Activated T-cell treated with anti-CD3 and anti-CD28 coated beads, Interleukin-2, amount 50 U/mL, for 4 hours (primary cell): ENCODE measurements at places on chromosomes 7 and 10.

GRCh38 chr7:19749658-19750057, 23.8 kb downstream of the TMEM196 start:
- DNase-seq, result no peak

DNA sequence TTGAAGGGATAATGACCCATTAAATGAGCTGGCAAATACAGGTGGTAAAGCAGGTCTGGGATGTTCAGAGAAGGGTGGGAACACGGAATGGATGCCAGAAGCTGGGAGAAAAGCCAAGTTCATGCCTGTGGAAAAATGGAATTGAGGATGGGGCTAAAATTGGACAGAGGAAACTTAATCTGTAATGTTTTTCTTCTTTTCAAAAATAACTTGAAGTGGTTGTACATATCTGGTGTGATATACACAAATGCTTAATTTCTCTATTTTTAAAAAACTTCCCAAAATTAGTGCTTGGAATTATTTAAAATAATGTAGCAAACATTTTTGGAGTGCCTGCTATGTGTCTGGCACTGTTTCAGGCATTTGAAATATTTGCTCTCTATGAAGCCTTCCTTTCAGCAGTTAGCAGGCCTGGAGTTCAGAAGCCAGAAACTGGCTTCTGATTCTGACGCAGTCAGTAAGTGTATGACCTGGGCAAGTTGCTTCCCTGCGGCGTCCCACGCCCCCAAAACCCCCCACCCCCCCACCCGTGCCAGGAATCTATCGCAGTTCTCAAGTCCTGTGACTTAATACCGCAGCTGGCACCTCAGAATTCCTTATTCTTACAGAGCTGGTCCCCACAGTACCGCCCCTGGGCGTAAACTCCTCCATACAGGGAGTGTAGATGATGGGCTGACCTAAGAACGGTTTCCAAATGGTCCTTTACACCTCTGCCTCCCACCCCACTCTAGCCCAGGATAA, 828 bp upstream of the MALSU1 start:
- no peak for DNase-seq

DNA sequence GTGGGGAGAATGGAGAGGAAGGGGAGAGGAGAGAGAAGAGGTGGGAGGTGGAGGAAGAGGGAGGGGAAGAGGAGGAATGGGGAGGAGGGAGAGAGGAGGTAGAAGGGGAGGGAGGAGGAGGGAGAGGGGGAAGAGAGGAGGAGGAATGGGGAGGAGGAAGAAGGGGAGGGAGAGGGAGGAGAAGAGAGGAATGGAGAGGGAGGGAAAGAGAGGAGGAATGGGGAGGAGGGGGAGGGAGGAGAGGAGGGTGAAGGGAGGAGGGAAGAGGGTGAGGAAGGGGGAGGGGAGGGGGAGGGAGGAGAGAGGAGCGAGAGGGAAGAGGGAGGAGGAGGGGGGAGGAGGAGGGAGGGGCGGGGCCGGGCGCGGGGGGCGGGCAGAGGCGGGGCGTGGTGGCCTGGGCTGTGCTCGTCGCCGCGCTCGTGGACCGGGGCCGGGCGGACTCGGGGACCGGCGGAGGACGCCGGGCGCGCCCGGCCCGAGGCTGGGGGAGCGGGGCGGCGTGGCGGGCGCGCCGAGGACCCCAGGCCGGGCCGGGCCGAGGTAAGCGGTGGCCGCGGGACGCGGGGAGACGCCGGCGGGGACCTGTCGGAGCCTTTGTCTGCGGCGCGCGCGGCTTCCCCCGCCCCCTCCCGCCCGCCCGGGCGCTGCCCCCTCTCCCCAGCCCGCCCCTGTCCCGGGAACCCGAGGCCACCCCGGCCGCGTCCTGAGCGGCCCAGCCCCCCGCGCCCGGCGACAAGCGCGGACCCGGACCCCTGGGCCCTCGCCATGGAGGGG, at the start of gene SLC29A4:
TSS of gene SLC29A4 (plus strand) at position 401 of the 774 bp plus-strand sequence. CDS start 4,874 bp downstream, outside the sequence.
- no peak for DNase-seq

GRCh38 chr10:3081383-3081981, 14.1 kb downstream of the PFKP start:
- no peak for DNase-seq

- no peak for DNase-seq
Observed at GRCh38 chr7:49763791-49764190, 9.6 kb upstream of the VWC2 start.

DNA sequence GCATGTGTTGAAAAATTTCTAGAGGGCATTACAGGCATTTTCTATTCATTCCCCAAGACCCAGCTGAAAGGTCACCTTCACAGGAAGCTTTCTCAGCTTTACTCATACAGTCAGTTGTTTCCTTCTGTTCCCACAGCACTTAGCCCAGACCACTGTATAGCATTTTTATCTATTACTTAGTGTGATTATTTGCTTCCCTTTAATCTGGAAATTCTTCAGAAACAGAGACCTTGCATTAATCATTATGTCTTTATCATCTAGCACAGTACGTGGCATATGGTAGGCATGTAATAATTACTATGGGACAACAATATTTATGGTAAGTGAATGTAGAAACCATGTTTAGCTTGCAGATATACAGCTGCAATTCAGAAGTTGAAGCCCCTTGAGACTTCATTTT, 38.2 kb upstream of the CDK6 start:
- DNase-seq, result no peak

GRCh38 chr10:47423476-47423875, 39.4 kb upstream of the ZNF488 start:
- no peak for DNase-seq

DNA sequence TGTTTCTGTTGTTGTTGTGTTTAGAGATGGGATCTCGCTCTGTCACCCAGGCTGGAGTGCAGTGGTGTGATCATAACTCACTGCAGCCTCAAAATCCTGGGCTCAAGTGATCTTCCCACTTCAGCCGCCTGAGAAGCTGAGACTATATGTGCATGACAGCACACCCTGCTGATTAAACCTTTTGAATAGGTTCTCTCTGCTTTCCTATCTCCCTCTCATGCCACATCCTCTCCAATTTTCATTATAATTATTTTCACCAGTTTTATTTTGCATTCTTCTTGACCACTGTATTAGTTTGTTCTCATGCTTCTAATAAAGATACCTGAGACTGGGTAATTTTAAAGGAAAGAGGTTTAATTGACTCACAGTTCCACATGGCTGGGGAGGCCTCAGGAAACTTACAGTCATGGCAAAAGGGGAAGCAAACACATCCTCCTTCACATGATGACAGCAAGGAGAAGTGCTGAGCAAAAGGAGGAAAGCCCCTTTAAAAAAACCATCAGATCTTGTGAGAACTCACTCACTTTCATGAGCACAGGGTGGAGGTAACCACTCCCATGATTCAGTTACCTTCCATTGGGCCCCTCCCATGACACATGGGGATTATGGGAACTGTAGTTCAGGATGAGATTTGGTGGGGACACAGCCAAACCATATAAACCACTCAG, 12.9 kb downstream of the AGK start:
- DNase-seq, result no peak

DNA sequence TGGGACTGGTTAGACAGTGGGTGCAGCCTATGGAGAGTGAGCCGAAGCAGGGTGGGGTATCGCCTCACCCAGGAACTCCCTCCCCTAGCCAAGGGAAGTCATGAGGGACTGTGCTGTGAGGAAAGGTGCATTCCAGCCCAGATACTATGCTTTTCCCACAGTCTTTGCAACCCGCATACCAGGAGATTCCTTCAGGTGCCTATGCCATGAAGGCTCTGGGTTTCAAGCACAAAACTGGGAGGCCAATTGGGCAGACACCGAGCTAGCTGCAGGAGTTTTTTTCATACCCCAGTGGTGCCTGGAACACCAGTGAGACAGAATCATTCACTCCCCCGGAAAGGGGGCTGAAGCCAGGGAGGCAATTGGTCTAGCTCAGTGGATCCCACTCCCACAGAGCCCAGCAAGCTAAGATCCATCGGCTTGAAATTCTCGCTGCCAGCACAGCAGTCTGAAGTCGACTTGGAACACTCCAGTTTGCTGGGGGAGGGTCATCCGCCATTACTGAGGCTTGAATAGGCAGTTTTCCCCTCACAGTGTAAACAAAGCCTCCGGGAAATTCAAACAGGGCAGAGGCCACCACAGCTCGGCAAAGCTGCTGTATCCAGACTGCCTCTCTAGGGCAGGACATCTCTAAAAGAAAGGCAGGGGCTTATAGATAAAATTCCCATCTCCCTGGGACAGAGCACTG, 141.4 kb downstream of the TFEC start:
- no peak for DNase-seq

GRCh38 chr7:54477083-54477482, 65.1 kb upstream of the VSTM2A start:
- DNase-seq, result no peak

- no peak for DNase-seq
Observed at GRCh38 chr7:134446446-134446845, 12.5 kb downstream of the AKR1B1 start.

DNA sequence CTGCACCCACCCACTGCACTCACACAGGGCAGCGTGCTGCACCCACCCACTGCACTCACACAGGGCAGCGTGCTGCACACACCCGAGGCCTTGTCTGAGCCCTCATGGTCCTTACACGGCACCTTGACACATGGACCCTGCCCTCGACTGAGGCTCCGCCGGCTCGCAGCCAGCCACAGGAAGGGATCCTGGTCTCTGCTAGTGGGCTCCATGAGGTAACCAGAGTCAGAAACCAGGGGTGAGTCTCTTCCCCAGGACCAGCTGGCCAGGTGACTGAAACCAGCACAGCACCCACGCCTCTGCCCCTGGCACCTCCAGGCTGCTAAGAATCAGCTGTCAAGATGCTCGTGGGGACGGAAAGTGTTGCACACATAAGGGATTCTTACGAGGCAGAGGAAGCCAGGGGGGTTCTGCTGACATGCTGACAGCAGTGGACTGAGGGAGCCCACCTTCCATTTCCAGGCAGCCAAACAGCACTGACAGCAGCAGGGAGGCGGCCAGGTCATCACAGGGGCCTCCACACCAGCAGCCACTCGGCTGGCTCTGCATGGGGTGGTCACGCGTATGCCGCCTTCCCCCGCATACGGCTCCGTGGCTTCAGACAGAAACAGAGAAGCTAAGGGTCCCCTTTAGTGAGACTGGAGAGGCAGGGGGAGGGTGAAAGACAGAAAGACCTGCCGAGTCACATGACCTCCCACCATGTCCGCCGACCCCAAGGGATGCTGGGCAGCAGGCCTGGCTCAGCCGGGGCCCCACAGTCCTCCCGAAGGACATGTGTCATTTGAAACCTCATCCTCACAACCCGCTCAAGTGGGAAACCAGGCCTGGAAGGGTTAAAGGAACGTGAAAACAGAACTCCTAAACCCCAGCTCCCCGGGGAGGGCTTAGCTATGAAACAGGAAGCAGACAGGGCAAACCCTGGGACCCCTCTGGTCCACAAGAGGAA, 34.2 kb downstream of the GPER1 start:
- DNase-seq, result no peak

DNA sequence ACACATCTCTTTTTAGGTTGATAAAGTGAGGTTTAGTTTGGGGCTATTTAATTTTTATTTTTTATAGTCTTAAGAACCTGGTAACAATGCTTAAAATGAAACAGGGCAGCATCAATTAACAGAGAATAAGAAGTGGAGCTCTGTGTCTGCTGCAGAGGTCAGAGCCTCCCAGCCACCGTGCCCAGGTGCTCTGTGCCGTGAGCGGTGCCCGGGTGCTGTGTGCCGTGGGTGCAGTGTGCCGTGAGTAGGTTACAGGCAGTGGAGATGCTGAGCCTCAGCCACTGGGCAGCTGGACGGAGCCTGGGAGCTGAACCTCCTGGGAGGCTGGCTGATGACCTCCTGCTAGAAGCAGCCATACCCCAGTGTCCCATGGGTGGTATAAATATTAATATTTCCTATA, 250.0 kb downstream of the KLF6 start:
- DNase-seq, result no peak
